Fibroblast of the aortic adventitia (primary cell): ENCODE measurements at places on chromosomes 13 and 19. TPM values are rescaled to one million over a fixed set of nuclear protein-coding genes. Genes with fewer than 3 reads are reported as not detected.

Gene MTIF3
- 68.0 and 86.5 TPM in 2 replicates for total RNA-seq

Gene VSTM1
- not detected in 2 replicates for total RNA-seq

Gene NPAS1
- 0.49 and 2.1 TPM in 2 replicates for total RNA-seq

Gene WDR88
- not detected in 2 replicates for total RNA-seq

Gene ZNF628
- 0.33 and 3.8 TPM in 2 replicates for total RNA-seq

Gene POMP
- total RNA-seq = 147 and 154 TPM in 2 replicates

Gene GZMM
- total RNA-seq = not detected in 2 replicates

Gene ZNF93
- total RNA-seq = 2.0 and 10.0 TPM in 2 replicates

Gene PNMA8B
- 1.6 and 6.3 TPM in 2 replicates for total RNA-seq

Gene PRR19
- 0.90 and 1.1 TPM in 2 replicates for total RNA-seq

Gene PCDH20
- total RNA-seq = 0.36 TPM in 1 of 2 replicates, not detected in the other

Gene SIGLEC8
- not detected in 2 replicates for total RNA-seq

DNA sequence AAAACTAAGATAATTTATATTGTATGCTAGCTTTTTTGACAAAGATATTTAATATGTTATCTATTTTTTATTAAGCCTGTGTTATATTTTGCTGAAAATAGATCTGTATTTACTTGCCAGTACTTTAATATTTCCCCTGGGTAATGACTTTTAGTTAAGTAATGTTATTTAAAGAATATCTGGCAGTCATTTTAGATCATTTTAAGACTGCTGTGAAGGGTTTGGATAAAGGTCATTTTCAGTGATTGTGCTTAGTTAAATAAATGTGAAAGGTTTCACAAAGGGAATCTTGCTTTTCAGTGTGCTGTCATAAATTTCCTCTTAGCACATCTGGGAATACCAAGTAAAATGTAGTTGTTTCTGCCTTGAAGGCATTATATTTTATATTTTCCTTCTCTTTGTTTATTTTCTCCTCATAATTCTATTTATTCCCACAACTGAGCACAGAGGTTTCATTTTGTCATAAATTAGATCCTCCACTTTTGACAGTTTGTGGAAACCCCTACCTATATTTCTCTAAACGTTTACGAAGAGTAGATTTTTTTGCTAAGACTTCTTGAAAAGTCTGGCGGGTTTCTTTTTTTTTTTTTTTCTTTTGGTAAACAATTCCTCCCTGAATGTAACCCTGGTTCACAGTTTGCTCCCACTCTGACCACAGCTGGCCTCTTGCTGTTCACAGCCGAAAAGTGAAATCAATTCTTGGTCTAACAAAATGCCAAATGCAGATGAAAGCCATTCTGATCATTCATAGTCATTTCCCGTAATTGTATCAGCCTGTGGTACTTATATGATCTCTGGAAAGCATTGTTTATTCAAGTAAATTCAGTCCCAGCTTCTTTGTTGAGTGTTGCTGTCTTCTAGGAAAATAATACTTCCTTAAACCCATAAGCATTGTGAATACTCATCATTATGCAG is 87.8 kb downstream of the MAB21L1 start:
- peak; percentile 58 for DNase-seq

- no peak for DNase-seq
Observed at GRCh38 chr19:32895384-32895783, 25.8 kb upstream of the SLC7A9 start.

GRCh38 chr13:110135977-110136597 is 170.9 kb downstream of the COL4A1 start:
- DNase-seq = no peak

DNA sequence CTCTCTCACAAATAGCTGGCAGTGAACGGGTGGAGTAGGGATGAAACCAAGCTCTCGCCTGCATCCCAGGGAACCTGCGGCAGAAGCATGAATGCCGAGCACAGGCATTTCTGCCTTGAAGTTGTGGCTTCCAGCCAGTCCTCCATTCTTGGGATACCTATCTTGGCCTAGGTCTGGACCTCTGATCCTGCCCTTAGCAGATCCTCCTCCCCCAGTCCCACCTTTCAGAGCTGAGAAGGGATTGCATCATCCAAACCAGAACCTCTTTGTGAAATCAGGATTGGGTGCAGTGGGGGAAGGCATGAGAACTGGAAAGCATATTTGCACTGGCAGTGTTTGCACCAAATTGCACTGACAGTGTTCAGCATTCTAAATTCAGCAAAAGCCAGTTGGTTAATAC is 5.8 kb downstream of the ZNF780A start:
- no peak for DNase-seq

- no peak for DNase-seq
Observed at GRCh38 chr13:38538422-38538821, 148.5 kb upstream of the FREM2 start.

- DNase-seq = no peak
Observed at GRCh38 chr19:13817018-13817614, 21.9 kb downstream of the ZSWIM4 start.

DNA sequence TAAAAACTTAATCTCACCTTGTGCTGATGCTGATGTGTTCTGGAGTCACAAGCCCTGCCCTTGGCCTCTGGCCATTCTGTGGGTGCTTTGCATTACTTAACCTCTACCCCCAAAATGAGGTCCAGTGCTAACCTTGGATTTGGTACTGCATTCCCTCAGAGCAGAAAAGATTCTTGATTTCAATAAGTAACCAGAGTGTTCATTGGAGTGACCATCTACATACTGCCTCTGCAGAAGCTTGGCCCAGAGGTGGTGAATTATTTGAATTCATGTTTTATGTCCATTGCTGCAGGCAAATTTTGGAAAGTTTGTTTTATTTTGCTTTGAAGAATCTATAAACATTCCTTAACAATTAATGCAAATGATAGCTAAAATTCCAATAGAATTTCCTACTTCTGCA is 7.6 kb upstream of the ENOX1 start:
- no peak for DNase-seq

- DNase-seq = peak; percentile 78
Observed at GRCh38 chr19:48698046-48698445, 2.3 kb downstream of the FUT2 start.

- DNase-seq = peak; percentile 64
Observed at GRCh38 chr13:36148446-36148845, 17.3 kb upstream of the DCLK1 start.

- DNase-seq = no peak
Observed at GRCh38 chr19:35846038-35846668, 6.2 kb downstream of the NPHS1 start.

GRCh38 chr13:51067210-51067701 is 43.8 kb downstream of the C13orf42 start:
- DNase-seq = no peak

GRCh38 chr19:50931023-50931422 is 19.8 kb upstream of the KLK4 start:
- no peak for DNase-seq

- no peak for DNase-seq
Observed at GRCh38 chr19:13195678-13196077, 45.5 kb downstream of the IER2 start.

- peak; percentile 74 for DNase-seq
Observed at GRCh38 chr19:1853295-1854038, 5.2 kb upstream of the REXO1 start.

GRCh38 chr13:46278474-46278873 is 66.7 kb downstream of the LRRC63 start:
- no peak for DNase-seq

DNA sequence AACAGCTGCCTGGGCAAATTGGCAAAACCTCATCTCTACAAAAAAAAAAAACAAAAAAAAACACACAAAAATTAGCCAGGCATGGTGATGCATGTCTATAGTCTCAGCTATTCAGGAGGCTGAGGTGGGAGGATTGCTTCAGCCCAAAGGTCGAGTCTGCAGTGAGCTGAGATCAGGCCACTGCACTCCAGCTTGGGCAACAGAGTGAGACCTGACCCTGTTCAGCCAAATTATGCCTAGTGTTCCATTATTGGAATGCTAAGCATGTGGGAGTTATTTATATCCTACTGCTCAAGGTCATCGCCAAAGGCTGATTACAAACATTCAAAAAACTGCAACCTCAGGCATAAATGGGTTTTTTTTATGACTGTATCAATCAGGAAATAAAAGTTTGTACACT is 1251.0 kb upstream of the PCDH9 start:
- DNase-seq = no peak

DNA sequence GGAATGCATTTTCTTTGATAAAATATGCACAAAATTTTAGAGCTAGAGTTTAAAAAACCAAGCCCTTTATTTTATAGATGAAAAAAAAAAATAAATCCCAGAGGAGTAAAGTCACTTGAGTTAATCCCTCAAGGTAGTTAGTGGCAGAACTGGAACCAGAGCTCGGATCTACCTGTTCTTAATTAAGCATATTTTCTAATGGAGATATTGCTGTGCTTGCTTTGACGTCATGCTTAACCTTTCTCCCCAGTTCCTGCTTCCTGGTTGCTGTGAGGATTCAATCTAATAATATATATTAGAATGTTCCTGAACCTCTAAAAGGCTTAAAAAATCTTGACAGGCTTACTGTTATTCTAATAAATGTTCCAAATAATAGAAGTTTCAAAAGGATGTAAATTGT is 300.6 kb upstream of the KLF12 start:
- DNase-seq = no peak

DNA sequence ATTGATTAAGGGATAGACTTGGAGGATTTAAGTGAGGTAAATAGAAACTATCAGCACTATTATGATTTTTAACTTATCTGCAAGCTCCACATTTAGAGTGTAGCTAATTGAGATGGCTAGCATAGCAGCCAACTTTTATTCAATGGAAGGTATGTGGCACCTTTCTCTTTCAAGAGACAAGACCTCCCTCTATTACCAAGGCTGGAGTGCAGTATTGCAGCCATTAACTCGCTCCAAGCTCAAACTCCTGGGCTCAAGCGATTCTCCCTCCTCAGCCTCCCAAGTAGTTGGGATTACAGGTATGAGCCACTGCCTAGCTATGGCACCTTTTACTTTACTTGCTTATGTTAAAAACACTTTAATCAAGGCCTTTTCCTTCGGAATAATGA is 8.2 kb downstream of the TPT1 start:
- DNase-seq = no peak

GRCh38 chr13:85283408-85283807 is 515.8 kb downstream of the SLITRK6 start:
- DNase-seq = peak; percentile 38

DNA sequence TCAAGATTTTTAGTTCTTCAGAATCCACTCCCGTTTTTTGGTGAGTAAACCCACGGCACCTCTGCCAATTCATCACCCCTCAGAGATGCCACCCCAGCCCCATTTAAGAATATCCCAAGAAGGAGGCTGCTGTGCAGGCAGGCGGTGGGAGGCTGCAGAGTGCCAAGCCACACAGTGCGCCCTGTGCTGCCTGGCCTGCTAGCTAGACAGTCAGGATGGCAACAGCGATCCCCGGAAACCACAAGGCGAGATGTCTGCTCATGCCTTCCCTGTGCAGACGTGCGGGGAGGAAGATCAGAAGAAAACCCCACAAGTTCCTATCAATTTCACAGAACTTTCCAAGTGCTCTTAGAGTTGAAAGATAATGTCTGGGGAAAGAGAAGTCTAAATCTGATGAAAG is 64.8 kb upstream of the GPR183 start:
- no peak for DNase-seq

GRCh38 chr13:25806264-25806974 is 245.4 kb downstream of the SHISA2 start:
- DNase-seq = no peak

DNA sequence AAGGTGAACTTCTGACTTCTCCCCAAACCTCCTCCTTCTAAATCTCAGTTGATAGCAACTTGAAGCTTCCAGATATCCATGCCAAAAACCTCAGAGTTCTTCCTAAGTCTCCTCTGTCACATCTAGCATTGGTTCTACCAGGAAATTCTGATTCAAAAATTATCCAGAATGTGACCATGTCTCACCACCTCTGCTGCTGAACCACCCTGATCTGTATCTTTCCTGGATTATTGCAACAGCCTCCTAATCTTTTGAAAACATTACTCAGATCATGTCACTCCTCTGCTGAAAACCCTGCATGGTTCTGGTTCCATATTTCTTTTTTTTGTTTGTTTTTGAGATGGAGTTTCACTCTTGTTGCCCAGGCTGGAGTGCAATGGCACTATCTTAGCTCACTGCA is 78.7 kb upstream of the TNFSF11 start:
- peak; percentile 67 for DNase-seq

DNA sequence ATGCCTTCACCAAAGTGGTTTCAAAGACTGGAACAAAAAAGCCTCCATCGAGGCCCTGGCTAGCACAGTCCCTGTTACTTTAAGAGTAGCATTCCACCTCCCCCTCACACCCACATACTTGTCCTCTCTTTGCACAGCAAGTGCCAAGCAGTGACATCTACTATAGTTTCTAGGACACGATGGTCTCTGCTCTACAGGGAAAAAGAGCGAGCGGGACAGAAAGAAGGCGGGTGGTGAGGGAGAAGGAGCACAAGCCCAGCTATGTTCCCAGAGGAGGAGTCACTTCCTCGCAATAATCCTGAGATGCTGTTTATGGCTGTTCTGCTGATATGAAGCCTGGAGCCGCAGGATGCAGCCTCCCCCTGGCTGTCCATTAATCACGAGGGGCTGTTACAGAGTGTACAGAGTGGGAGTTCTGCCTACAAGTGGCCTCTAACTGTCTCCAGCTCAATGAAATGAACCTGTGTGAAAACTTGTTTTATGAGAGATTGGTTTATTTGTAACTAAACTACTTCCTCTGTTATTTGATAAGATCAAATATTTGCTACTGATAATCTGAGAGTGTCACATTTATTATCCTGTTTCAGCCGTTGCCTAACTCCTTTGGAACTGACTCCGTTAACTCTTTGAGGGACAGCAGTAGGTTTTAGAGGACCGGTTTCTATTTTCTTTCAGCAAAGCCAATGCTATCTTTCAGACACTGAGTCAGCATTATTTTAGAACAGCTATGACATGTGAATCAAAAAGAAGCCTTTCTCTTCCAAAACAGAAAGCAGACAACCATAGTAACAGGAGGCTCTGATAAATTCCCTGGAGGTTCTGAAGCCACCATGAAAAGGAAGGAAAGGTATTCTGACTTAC is 208.0 kb downstream of the SPRY2 start:
- peak; percentile 74 for DNase-seq

DNA sequence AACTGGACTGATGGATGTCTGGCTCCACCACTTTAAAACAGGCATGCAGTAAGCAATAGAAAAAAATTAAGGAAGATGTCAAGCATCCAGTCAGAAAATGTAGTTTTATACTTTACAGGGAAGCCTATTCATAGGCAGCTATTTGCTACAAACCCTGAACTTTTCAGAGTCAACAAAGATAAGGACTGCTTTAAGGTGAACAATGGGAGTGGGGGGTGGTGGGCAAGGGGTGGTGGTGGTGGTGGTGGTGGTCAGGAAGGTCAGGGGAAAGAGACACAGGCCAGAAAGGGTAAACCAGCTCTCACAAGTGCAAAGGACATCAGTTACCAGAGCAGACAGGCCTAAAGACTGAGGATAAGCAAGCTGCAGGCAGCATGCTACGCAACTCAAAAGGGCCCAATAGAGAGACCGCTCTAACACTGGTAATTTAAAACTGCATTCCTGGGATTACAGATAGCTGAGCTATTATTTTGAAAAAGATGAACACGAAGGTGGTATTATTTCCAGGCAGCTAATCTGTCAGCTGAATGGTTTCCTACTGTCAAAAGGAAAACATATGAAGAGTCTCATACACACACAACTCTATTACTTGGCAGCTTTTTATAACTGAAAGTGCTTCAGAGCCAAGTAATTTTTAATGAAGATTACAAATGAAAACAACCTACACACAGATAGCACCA is 14.8 kb downstream of the BRD4 start:
- peak; percentile 63 for DNase-seq

- DNase-seq = no peak
Observed at GRCh38 chr13:50584856-50585580, 258.5 kb downstream of the DLEU7 start.
